ENCODE measurements at places on chromosomes 7 and 10.

- peak; percentile 39 for DNase-seq
These were observed 37.0 kb downstream of the RBM20 start for GRCh38 chr10:110681023-110681681.

DNA sequence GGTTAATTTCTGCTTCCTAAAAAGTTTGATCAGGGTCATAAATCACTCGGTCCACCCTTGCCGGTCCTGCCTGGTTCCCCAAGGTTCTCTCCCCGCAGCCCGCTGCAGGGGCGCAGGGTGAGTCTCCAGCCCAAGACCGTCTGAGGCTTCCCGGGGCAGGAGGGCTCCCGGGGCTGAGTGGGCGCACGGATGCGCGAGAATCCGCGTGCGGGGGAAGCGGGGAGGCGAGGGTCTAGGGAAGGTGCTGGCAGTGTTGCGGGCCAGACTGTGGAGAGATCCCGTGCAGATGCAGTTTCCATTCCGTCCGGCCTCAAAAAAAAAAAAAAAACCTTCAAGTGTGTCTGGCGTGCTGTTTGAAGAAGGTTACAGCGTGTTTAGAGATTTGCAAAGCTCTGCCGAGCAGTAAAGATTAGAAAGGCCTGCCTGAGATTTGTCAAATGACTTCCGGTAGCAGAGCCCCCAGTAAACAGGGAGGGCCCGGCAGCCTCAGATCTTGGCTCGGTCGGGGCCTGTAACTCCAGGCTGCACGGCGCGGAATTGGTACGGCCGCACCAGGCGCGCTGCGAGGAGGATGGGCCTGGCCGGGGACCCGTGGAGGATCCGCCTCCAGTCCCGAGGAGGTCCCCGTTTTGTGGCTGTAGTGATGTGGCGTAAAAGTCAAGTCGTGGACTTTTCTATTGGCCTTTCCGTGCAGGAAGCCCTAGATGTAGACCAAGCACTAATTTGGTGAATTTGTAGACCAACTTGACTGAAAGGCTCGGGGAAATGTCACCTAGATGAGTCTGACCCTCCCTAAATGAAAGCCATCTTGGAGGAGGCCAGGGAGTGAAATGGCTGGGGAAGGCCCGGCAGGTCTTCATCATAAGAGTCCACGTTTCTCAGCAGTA, 293.2 kb upstream of the NFE2L3 start:
- no peak for DNase-seq

DNA sequence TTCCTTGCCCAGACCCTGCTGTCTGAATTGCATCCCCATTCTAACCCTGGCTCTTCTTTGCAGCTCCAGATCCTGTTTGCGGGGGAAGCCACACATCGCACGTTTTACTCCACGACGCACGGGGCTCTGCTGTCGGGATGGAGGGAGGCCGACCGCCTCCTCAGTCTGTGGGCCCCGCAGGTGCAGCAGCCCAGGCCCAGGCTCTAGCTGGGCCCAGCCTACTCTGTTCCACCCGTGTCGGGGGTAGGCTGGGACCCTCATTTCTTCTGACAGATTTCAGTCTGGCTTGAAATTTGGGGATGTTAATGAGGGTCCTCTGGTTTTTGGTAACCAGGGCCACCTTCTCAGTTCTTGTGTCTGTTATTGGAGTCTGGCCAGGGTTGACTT, 2.7 kb upstream of the MTG1 start:
- no peak for DNase-seq

GRCh38 chr10:118557946-118558345, 37.5 kb downstream of the PRLHR start:
- no peak for DNase-seq

GRCh38 chr7:67738145-67738544, 741.5 kb downstream of the TYW1 start:
- no peak for DNase-seq

DNA sequence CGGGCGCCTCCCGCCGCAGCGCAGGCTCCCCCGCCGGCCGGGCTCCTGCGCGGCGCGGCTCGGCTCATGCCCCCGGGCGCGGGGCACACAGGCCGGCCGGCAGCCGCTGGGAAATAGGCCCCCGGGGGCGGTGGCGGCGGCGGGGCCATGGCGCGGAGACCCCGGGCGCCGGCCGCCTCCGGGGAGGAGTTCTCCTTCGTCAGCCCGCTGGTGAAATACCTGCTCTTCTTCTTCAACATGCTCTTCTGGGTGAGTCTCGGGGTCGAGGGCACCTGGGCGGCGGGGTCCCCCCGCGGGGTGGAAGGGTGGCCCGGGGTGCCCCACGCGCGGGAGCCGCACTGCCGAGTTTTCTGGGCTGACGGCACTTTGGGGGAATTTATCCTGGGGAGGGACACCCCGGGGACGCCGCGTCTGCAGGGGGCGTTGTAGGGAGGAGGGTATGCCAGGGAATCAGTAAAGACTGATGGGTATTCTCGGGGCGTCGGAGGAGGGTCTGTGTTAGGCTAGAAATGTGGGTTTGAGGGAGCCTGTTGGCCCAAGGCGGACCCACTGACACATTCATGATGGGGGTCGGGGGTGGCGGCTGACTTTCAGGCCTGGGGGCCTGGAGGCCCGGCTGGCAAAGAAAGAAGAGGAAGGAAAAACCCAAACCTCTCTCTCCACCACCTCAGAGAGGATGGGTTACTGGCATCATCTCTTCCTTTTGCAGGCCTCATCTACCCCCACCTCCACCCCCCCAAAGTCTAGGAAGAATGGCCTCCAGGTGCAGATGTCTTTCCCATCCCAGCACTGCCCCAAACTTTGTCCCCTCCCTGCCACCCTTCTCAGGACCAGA, 544 bp downstream of the TSPAN33 start:
- no peak for DNase-seq

- no peak for DNase-seq
These were observed 35.5 kb upstream of the KMT2E start for GRCh38 chr7:104978460-104978859.

DNA sequence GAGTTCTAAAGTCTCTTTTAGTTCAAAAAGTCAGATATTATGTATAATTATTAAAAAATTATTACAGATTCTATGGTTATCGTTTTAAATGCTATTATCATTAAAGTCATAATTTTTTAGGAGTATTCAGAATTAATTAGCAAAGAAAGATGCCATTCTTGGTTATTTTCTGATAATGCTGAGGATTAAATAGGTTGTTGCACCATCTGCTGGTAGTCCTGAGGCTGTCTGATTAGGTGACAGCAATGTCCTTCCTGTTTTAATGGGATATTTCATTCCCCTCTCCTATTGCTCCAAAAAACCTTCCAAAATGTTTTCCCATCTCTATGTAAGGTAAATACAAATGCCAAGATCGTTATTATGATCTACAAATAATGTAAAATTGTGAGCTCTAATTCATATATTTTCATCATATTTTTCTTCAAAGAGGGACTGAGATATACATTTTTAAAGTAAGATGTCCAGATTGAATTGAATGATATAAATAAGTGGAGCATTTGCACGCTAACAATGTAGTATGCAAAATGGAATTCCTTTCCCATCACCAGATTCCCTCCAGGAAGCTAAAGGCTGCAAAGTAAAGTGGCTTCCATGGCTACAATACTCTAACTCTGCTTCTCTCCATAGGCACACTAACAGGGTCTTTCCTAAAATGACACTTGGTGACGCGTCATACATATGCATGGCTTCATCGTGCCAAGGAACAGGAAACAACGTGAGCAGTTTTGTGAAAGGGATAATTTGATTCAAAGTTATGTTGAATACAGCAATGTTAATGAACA, 58.8 kb upstream of the AKR1E2 start:
- no peak for DNase-seq

DNA sequence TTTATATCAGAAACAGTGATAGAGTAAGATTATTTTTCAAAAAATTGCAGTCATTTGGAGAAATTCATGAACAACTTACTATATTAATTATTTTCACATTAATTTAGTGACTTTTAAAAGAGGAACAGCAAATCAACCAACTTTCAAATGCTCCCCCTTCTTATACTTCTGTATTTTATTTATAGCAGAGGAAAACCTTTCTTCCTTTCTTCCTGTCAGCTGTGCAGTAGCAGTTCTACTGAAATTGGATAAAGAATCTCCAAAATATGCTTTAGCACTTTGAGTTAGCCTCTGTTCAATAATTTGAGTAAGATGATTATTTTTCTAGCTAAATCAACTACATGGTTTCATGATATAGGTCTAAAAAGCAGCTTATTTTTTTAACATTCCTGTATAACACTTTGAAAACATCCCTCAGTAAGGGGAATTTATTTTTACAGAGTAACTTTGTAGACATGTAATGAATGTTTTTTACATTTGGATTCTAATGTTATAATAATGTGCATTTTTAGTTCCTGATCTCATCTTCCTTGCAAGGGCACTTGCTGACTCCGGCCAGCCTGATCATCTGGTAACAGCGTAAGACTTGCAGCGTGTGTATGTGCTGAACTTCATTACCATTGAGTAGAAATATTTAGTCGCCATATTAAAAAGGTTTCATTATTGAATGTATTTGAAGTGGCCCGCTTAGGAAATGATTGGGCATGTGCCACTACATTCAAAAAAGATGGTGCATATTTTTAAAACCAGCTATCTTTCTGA, 158.3 kb upstream of the HDAC9 start:
- DNase-seq = no peak

GRCh38 chr7:143126146-143126545, 5.7 kb upstream of the PIP start:
- DNase-seq = no peak

DNA sequence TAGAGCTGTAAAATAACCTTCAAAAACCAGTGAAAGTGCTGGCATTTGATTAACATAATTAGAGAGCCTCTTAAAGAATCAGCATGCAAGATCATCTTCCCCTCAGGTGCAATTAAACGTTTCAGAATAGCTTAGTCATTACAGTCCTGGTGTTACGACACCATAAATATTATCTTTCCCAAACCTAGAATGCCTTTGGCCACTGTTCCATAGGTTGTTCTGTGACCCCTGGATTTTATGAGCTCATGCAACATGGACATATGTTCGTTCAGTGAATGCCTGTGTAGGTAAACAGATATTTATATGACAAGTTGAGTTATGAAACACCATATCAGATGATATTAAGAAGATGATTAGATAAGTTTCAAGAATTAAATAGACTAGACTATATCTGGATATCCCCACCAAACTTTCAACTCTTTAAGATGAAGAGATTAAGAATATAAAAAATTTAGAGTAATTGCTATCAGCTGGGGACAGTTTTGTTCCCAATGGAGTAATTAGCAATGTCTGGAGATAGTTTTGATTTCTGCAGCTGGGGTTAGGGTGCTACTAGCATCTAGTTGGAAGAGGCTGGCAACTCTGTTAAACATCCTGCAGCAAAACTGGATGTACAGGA, 263.5 kb upstream of the DKK1 start:
- no peak for DNase-seq

DNA sequence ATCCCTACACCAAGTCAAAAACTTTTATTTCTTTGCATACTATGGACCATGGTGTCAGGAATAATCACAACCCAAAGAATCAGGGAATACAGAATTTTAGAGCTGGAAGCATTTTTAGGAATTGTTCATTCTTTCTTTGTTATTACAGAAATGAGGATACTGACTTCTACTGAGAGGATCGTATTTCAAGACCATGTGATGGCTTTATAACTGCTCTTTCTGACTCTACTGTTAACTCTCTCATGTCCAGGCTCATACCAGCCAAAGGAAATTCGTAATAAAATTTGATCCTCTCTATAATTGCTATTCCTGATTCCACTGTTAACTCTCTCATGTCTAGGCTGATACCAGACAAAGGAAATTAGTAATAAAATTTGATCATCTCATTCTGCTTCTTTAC, 1050.9 kb upstream of the C7orf33 start:
- DNase-seq = no peak

DNA sequence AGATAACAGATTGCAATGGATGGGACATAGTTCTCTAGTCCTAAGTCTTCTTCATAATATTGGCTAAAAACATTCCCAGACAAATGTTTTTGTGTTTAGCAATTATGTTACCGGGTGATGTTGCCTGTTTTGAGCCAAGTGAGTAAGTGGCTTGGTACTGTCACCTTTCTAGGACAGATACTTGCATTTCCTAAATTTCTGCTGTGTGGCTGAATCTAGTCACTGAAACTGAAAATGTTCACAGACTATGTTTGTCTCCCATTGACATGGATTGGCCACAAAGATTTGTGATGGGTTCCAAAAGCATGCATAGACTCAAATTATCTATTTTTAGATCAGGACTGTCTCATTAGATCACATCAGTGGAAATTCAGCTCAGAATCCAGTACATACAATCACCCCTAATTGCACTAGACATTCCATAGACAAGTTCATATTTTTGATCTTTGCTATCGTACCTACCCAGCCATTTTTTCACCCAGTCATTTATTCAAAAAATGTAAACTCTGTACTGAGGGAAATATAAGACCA, 1222.1 kb upstream of the AUTS2 start:
- no peak for DNase-seq

GRCh38 chr10:69845574-69846292, 44.0 kb downstream of the COL13A1 start:
- peak; percentile 82 for DNase-seq

DNA sequence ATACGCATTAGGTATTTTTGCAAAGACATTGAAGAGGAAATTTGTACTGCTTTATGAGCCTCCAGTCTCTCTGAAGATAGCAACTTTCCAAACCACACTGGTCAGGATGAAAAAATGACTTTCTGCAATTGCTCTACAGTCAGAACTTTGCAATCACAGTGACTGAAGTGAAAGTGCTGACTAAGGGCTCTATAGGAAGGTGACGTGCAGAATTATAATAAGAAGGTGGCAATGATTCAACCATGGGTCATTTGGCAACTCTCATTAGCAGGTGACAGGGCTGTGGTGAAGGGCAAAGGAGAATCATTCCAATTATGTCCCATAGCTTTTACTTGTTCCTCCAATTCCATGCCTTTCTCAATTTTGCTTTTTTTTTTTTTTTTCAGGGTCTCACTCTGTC, 311.0 kb downstream of the ANKRD30A start:
- DNase-seq = no peak

GRCh38 chr10:103749779-103750178, 105.6 kb downstream of the SH3PXD2A start:
- no peak for DNase-seq

DNA sequence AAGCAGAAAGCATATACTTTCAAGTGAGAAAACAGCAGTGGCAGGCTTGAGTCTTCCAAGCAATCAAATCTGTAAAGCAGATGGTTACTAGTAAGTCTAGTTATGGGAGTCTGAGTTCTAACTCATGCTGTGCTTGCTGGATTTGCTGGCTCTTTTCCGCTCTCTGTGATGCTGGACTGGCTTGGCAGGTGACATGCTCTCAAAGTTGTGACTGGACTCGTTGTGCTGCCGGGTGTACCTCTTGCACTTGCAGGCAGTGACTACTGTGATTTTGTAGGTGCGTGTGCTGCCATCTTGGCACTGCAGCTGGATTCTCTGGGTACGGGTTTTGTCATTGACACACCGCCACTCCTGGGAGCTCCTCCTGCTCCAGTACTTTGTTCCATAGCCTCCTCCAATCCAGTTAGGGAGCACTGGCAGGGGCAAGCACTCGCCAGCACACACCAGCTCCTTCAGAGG, 3.1 kb downstream of the SOSTDC1 start:
- DNase-seq = no peak

GRCh38 chr10:24153537-24153936, 55.4 kb upstream of the KIAA1217 start:
- DNase-seq = no peak

- DNase-seq = no peak
These were observed 176.3 kb upstream of the MEOX2 start for GRCh38 chr7:15862781-15863165.

GRCh38 chr7:157813741-157814661, 477.2 kb downstream of the DNAJB6 start:
- DNase-seq = no peak

GRCh38 chr10:69883310-69884023, 81.8 kb downstream of the COL13A1 start:
- no peak for DNase-seq

- DNase-seq = no peak
These were observed 134.8 kb downstream of the WDR37 start for GRCh38 chr10:1190791-1191490.

- DNase-seq = no peak
These were observed 1.1 kb downstream of the VGF start for GRCh38 chr7:101164071-101164840.
